ENCODE measurements at places on chromosomes 6 and 20. TPM values are rescaled to one million over a fixed set of nuclear protein-coding genes. Genes with fewer than 3 reads are reported as not detected.

DNA sequence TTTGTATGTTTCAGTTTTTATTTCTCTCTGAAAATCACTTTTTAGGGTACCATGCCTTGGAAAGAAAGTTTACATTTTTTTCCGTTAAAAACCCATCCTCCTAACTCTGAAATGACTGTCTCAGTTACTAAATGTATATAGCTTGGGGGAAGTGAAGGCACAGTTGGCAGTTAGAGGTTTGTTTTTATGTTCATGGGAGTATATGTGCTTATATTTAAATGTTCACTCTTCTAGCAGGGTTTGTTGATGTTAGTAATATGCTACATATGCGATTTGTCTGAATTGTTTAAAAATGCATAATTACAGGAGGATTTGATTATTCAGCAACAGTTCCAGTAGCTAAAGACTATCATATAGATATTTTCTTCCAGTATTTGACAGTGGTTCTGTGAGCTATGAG is 31.1 kb downstream of the CDKAL1 start:
- no peak for DNase-seq

GRCh38 chr6:143774347-143774746 is 68.8 kb upstream of the LTV1 start:
- no peak for DNase-seq

DNA sequence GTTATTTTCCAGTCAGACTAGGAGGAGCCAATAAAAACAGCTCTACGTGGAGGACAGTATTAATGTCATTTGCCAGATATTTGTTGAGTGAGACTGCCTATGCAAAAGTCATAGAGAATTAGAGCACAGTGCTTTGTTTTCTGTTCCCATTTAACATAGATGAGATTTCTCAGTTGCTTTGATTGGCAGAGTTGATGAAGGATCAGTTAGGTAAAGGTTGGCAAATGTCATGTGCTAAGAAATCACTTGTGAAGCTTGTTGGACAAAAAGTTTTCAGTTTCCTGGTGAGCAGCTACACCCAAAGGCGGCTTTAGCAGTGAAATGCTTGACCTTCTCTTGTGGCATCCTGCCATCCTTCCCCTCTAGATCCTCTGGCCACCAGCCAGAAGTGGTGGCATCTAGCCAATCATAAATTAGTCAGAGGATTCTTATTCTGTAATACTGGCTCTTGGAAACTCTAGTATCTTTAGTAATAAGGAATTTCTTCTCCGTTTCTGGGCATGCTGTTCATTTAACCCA is 37.0 kb downstream of the BCKDHB start:
- DNase-seq, result no peak

- no peak for DNase-seq
Observed at GRCh38 chr20:16760431-16761304, 12.5 kb downstream of the OTOR start.

GRCh38 chr6:246352-246751 is 45.9 kb upstream of the DUSP22 start:
- DNase-seq, result no peak

The NFS1 gene
- 54.6 TPM for total RNA-seq

The CLPSL2 gene
- total RNA-seq, result not detected

The CST5 gene
- total RNA-seq, result not detected

Measured in dorsolateral prefrontal cortex (tissue), 122 donors.